ENCODE measurements at places on chromosomes 6 and 20. TPM values are rescaled to one million over a fixed set of nuclear protein-coding genes. Genes with fewer than 3 reads are reported as not detected.

Gene CITED2
- 14.5 TPM for total RNA-seq

Gene PARD6B
- 5.6 TPM for total RNA-seq

Gene CST9
- not detected for total RNA-seq

Gene SS18L1
- 21.7 TPM for total RNA-seq

Gene CDK19
- total RNA-seq: 17.9 TPM

Gene MAS1
- 0.02 TPM for total RNA-seq

Gene LY6G5C
- total RNA-seq: 1.8 TPM

Gene SYCP2
- total RNA-seq: 0.84 TPM

Gene OVOL2
- total RNA-seq: not detected

Gene SRSF12
- total RNA-seq: 0.48 TPM

Gene LTA
- 266 TPM for total RNA-seq

Gene BHLHE23
- total RNA-seq: not detected

Gene GRIK2
- total RNA-seq: not detected

Gene C20orf202
- 0.55 TPM for total RNA-seq

Gene PCED1A
- total RNA-seq: 29.5 TPM
